Hematopoietic multipotent progenitor cell treated with erythropoietin and hydrocortisone succinate and interleukin-3 and kit ligand, for 17 days (in vitro differentiated cells): ENCODE measurements at places on chromosomes 12 and 14.

- no peak for DNase-seq
Observed at GRCh38 chr14:104441275-104442106, 138.1 kb upstream of the C14orf180 start.

- DNase-seq, result no peak
Observed at GRCh38 chr12:122368361-122369073, 54.0 kb downstream of the CLIP1 start.

DNA sequence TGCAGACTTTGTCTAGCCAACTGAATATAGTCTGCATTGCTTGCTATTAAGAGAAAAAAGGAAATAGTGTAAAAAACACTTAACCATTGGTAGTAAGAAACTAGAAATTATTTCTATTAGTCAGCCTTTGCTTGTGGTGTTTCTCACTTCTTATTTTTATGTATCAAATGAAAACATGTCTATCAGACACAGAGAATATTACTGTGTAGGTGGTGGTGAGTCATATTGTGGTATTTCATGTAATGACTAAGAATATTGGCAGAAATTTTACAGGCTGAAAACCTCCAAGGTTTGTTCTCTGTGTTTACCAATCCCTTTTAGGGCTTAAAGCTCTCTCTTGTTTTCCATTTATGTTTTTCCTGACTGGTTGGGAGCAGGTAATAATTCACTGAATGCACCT is 87.2 kb downstream of the DAAM1 start:
- DNase-seq, result peak; percentile 35

DNA sequence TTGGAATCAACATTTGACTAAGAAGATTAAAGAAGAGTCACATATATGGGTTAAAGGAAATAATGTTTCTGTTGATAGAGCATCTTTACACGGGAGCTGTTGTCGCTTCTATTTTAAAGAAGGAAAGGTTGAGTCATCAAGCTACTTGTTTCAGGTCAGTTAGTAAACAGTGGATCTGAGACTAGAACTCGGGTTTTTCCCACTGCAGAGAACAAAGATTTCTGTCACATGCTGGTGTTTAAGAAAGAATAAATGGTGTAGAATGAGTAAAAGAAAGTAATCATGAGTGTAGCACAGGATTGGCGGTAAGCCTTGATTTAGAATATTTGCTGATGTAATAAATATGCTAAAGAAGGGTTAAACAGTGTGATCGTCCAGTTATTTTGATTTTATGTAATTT is 455.5 kb downstream of the AEBP2 start:
- no peak for DNase-seq
